NAMALWA (cell line): ENCODE measurements at places on chromosomes 5 and 9.

GRCh38 chr5:76831110-76831452, 12.3 kb downstream of the F2RL1 start:
- no peak for DNase-seq

DNA sequence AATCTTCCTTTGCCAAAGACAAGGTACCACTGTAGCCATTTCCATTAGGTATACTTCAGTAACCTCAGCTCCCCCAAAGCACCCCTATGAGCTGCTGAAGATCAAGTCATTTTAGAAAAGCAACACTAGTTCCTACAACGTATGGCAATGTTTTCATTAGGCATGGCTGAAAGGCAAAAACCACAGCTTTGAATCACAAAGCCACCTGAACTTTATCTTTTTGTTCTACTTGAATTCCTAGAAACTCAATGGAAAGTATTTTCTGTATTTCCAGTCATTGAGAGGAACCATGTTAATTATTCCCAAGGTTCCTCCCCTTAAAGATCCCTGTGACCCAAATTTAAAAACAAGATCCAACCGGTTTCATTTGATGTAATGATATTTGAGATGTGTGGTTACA, 152.1 kb downstream of the EFNA5 start:
- DNase-seq = peak; percentile 28

DNA sequence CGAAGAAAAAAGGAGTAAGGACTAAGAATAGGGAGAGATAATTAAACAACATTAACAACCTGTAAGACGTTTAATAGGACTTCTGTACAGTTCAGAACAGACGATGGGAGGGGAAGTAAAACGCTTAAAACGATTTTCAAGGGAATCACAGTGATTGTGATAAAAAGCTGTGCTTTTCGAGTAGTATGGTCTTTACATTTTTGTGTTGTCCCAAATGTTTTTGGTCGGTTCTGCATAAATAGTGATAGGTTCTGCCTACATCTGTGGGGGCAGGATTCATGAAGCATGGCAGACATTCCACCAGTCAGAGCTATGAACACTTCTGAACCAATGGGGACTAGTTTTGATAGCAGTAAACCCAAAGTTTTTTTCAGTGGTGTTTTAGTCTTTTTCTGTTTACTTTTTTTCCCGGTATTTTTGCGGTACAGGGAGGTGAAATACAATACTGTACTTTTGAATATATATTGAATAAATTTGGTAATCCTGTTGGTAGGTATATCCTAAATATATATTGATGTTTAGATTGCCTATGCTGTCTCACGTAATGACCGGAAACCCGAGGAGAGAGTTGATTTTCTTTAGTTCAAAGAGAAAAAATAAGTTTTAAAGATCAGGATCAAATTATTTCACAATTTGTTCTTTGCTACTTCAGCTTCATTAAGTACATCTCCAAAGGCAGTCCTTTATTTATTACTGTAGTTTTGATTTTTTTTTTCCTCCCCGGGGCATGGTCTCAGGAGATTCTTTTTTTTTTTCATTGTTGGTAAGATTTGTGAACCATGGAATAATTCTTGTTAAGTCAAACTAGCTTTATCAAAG, 1.3 kb downstream of the ERBIN start:
- DNase-seq = peak; percentile 86

- DNase-seq = no peak
Measured at GRCh38 chr5:86500947-86501346, 116.8 kb upstream of the COX7C start.

- peak; percentile 78 for DNase-seq
Measured at GRCh38 chr5:93915142-93915553, 173.7 kb upstream of the POU5F2 start.
